ENCODE measurements at places on chromosomes 1 and 21.

DNA sequence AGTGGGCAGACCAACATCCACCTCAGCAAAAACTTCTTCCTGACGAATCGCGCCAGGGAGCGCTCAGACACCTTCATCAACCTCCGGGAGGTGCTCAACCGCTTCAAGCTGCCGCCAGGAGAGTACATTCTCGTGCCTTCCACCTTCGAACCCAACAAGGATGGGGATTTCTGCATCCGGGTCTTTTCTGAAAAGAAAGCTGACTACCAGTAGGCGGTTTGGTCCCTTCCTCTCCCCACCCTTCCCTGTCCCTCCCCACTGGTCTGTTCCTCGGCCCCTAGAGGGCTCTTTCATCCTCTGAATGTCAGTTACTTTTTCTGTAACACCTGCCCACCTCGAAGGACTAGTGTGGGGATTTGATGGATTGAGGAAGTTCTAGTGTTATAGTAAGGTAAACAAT is 46.9 kb downstream of the CAPN2 start:
- no peak for DNase-seq

DNA sequence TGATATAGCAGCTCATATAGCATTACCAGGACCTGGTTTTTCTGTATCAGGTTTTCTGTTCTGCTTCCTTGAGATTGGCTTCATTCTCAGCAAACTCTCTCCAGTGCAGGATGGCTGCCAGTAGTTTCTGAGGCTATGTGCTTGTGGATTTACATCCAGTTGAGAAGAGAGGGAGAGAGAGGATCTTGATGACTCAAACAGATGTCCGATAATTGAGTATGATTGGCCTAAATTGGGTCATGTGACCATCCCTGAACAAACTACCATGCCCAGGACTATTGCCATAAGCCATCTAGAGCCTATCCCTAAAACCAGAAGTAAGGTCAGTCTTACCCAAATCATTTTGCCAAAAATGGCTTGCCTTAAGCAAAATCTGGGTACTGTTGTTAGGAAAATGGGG is 18.1 kb upstream of the PSMA5 start:
- DNase-seq, result no peak

DNA sequence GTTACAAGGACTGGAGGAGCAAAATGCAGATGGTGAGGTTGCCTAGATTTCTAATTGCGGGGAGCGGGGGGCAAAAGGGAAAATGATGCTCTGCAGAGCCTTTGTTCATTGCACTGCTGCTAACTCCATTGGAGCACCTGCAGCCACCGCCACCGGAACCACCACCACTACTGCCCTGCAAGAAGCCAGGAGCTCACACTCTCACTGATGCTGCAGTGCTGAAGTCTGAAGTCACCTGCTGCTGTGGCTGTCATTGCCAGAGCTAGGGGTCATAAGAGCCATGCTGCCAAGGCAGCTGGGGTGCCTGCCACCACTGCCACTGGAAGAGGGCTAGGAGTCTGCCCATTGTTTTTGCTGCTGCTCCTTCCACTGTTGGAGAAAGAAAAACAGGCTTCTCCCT is 7.3 kb upstream of the HPCAL4 start:
- no peak for DNase-seq

- peak; percentile 24 for DNase-seq
These were observed 1.1 kb upstream of the RCAN3 start for GRCh38 chr1:24501371-24502064.

DNA sequence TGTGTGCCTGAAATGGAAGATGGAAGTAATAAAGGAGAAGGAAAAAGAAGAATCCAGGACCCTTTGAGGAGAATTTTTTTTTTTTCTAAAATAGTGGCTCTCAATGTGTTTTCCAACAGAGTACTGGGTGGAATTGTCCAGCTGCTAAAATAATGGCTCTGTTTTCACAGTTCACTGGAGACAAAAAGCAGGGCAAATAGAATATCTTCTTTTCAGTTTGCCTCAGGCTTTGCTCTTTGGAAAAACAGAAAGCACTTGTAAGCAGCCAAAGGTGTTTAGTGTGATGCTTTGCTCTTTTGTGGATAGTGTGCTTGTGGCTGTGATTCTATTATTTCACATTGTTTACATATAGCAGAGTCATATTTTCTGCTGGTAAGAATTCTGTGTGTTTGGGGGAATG is 77.4 kb upstream of the MROH9 start:
- DNase-seq, result no peak

DNA sequence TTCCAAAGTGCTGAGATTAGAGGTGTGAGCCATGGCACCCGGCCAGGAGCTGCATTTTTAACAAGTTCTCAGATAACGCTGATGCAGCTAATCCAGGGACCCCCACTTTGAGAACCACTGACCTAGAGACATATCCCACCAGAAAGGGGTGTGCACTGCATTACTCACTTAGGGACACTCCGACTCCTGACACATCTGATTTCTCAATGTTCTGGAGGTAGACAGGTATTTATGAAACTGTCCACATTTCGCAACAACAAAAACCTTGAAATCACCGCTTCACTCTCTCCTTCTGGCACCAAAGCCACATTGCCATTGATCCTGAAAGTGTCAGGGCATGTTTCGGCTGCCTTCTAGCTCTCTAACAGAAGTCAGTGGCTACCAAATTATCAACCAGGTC is 23.2 kb upstream of the CAMTA1 start:
- DNase-seq, result no peak
